ENCODE measurements at places on chromosomes 7 and 10.

DNA sequence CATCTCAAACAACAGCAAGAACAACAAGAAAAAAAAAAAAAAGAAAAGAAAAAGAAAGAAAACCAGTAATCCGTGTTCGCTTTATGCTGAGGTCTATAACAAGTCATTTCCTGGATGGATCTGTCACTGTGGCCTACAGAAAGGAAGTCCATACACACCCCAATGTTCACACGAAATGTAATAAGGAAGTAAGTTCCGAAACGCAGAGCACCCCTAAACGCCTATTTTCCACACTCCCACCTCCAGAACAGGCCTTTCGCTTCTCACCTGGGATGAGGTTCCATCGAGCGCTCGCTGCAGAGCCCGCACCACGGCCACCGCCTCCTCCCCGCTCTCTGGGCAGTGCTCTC, 735 bp downstream of the ZNF394 start:
- peak; percentile 22 for DNase-seq

DNA sequence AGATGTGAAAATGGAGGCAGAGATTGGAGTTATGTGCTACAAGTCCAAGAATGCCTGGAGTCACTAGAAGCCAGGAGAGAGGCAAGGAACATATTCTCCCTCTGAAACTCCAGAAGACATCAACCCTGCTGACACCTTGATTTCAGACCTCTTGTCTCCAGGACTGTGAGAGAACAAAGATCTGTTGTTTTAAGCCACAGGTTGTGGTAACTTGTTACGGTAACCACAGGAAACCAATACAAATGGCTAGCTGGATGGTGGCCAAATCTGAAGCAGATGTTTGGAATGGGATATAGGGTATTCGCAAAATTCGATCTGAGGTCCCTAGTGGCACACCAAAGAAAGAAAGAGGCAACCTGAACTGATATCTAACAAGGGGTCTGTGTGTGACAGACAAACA, 129.0 kb downstream of the HERPUD2 start:
- DNase-seq: no peak

DNA sequence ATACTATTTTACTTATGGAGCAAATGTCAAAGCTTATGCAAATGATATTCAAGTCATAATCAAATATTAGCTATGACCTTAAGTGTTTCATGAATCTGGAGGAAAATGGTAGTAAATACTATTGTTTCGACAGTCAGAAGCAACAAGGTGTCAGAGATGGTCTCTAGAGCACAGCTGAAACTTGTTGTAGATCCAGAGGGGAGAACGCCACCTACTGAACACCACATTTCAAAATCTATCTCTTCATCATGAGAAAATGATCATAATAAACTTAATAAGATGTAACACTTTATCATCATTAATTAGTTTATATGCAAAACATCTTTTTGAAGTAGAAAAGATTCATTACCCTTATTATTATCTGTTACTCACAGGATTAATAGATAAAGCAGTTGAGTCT, 418.7 kb downstream of the GATA3 start:
- no peak for DNase-seq

DNA sequence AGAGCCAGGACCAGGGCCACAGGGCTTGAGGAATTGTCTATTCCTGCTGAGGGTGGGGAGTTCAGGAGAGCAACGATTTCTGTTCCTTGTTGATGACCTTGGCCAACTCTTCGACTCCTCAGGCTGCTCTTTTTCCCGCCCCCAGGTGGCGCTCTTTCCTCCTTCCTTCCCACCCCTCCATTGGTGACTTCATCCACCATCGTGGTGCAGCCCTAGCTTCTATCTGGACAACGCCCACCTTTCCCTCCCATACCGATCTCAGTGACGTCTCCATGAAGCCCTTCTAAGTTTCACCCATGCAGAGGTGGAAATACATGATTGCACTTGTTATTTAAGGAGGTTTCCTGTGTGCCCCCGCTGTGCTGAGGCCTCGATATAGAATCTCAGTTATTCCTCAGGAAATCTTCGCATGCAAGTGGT, 22.1 kb upstream of the CARD11 start:
- DNase-seq: peak; percentile 3

- no peak for DNase-seq
These were observed 73.7 kb upstream of the PPIF start for GRCh38 chr10:79273604-79274003.

DNA sequence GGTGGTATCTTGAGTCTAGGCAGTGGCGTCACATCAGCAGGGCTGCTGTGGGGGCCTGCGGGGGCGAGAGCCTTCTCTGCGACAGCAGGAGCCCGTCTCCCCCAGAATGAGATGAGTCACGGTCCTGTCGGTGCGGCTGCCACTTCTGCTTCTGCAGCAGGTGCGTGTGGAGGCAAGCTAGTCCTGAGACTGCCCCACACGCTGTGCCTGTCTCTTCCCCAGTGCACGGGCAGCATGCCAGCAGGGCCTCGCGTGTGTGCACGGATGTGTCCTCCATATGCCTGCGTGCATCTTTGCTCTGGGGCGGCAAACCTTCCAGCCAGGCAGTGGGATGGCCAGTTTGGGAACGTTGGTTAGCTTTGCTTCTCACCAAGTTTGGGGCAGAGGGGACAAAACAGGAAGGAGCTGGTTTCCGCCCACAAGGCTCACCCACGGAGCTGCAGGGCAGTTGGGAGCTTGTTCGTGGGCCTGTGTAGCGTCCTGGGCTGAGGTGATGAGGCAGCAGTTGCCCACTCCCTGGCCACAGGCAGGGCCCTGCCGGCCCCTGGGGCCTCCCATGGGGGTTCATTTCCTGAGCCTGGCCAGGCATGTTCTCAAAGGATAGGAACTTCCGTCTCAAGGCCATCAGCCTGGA, 60.8 kb upstream of the PPIF start:
- no peak for DNase-seq

DNA sequence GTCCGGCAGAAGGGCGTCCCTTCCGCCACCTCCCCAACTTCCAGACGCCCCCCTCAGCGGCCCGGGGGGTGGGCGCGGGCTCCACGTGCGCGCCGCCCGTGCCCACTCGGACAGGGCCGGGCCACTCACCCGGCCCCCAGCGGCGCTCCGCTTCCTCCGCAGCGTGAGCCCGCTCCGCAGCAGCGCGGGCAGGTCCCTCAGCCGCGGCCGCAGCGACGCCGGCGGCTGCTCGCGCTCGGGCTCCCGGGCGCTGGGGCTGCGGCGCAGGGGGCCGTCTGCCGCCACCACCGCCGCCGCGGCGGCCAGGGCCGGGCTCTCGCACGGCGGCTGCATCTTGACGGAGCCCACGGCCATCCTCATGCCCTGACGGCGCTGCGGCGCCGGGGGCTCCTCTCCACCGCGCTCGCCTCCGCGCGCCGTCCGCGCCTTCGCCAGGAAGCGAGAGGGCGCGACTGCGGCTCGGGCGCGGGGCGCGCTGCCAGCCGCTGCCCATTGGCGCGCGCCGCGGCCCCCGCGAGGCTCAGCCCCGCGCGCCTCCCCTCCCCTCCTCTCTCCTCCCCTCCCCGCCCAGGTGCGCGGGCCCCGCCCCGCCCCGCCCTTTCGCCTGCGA, at the start of gene RAPGEF5:
RAPGEF5 (minus strand) TSS at position 454 of the 610 bp plus-strand sequence; CDS start at position 360, 94 bp downstream.
- no peak for DNase-seq

DNA sequence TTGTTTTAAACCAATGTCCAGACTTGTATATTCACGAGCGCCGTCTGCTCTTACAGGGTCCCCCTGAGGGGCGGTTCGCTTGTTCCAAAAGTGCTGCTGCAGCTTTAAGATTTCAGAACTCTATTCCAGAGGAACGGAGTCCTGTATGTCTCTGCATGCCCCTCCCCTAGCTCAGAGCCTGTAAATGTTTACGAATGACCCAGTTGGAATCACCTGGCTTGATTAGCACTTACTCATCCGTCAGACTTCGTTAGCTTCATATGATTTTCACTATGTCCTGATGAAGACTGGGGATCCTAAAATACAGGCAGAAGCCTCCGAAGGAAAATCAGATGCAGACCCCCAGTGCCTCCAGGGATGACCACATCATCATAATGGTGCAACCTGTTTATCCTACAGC, 4.5 kb upstream of the CHST15 start:
- no peak for DNase-seq

DNA sequence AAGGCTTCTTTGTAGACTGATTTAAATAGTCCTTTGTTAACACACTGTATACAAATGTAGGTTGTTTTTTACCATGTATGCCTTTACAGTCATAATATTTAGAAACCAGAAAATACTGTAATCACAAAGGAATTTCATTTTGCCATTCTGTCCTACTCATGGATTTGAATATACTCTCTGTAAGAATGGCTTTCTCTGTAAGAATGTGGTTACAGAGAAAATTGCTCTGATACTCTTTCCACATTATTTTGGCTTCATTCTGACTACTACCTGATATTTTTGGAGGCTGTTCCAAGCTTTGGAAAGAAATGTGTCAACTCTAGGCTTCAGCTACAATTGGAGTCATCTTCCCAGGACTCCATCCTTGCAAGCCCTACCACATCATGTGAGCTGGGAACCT, 23.5 kb downstream of the CH25H start:
- DNase-seq: no peak

GRCh38 chr7:139131601-139132041, 22.1 kb upstream of the ZC3HAV1 start:
- no peak for DNase-seq

DNA sequence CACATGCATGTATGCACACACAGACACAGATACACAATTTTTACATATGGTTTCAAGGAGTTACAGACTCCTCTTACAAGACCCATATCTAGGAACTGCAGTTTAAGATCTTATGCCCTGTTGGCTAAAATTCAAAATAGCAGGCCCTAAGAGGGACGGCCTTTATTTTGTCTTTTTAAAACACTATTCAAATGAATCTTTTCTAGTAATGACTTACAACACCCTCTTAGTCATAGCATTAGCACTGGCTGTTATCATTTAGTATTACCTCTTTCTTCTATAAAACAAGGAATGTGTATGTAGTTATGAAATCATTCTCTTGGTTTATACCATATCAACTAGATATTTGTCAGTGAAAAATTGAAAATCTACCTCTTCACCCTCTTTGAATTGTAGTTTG, 15.3 kb downstream of the PAPSS2 start:
- no peak for DNase-seq
